ENCODE measurements at places on chromosomes 7 and 10.

- peak; percentile 44 for DNase-seq
Observed at GRCh38 chr10:132469197-132469884, 68.2 kb upstream of the INPP5A start.

DNA sequence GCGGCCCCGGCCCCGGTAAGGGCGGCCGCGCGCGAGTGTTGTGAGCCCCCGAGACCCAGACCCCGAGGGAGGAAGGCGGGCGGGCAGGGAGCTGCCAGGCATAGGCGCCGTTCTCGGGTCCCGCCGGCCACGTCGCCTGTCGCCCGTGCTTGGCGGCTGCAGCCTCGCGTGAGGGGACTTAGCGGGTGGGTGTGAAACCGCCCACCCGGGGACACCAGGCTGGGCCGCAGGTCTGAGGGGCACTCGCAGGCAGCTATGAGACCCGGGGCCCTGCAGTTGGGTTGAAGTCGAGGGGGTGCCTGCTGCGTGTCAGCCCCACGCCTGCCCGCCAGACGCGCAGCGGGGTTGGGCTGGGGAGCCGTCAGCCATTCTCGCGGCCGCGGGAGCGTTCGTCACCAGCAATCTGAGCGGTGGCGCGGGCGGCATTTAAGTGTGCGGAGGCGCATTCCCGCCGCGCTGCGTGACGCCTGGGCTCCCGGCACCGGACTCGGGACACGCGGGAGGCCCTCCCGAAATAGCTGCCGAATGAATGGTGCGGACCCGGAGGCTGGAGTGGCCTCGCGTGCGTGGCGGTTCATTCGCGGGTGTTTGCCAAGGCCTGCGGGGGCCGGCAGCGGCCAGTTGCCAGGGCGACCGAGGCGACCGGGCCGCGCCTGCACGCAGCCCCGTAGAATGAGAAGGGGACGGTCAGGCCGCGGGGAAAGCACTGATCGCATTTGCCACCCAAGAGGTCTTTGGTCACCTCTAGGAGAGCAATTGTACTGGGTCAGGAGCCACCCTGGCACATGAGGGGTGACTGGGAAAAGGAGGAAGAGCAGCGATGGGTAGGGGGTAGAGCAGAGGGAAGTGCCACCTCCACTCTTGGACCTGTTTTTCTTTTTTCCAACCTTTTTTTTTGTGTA lies 750 bp downstream of the ZNF398 start:
- DNase-seq = peak; percentile 42

DNA sequence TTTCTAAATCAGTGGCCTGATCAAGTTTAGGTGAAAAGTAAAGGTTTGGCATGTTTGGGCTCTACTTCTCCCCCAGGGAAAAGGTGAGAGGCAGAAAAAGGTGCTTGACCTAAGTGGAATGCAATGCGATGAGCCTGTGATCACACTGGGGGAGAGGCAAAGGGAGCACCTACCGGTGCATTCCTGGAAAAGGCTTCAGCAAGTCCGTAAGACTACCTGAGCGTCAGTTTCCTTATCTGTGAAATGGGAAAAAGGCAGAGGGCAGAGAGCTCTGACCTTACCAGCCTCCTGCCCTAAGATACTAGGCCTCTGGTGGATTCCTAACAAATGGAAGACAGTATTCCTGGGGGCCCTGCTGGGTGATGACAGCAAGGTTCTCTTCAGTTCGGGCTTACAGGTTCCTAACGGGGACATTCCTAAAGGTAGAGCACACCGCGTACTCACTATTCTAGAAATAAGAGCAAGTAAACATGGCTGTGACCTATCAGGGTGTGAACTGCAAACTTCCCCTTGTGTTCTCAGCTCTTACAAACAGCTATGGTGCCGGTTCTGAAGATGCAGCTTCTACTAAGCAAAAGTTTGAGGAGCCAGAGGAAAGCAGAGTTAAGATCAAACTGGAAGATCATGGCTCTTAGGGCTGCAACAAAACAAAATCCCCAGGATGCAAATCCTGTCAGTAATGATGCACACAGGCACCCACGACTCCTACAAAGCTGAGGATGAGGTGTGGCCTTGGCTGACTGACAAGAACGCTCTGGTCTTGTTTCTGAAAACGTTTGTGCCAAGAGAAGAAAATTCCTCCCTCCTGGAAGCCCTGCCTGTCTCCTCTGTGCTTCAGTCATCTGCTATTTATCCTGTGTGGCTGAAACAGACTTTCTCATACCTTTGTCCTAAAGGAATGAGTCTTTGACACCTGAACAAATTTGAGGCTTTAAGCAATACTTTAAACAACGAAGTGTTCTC lies 13.3 kb upstream of the ACSL5 start:
- no peak for DNase-seq

DNA sequence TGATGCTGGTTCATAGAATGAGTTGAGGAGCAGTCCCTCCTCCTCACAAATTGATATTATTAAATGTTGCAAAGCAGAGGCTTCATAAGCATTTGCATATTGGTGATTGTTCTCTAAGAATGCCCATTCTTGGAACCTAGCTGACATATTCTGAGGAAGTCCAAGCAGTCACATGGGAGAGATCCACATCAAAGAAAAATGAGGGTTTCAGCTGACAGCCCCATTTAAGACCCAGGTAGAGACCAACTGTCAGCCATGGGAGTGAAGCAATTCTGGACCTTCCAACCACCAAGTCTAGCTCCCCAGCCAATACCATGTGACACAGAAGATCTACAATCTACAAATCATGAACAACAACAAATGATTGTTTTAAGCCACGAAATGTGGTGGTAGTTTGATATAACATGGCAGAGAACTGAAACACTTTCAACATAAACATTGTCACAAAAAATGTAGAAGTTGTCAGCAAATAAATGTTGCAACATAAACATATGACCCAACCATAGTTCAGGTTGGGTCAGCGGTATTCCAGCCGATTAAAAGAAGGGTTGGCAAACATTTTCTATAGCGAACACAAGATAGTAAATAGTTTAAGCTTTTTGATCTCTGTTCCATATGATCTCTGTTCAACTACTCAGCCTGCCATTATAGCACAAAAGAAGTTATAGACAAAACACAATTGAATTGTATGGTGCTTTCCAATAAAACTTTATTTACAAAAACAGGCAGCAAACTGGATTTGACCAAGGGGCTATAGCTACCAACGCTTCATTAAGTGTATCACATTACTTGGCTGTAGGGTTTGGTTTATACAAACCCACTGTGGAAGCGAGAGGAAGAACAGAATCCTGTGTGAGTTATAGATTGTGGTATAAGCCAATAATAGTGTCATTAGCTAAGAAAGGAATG lies 41.4 kb upstream of the MPP7 start:
- DNase-seq = no peak

GRCh38 chr10:133061296-133062038 lies 26.3 kb upstream of the ADGRA1 start:
- DNase-seq = no peak

- no peak for DNase-seq
Observed at GRCh38 chr7:140694592-140694991, 1.9 kb upstream of the NDUFB2 start.

GRCh38 chr10:31262672-31263071 lies 56.3 kb upstream of the ZEB1 start:
- no peak for DNase-seq

- DNase-seq = no peak
Observed at GRCh38 chr7:86760236-86760635, 116.5 kb downstream of the GRM3 start.

- DNase-seq = no peak
Observed at GRCh38 chr7:159078911-159079270, 65.8 kb downstream of the VIPR2 start.

GRCh38 chr7:2523461-2523936 lies 3.9 kb downstream of the LFNG start:
- peak; percentile 48 for DNase-seq

- no peak for DNase-seq
Observed at GRCh38 chr10:70197235-70197945, 27.1 kb upstream of the SAR1A start.

GRCh38 chr7:77727936-77728701 lies 31.9 kb downstream of the RSBN1L start:
- DNase-seq = no peak

DNA sequence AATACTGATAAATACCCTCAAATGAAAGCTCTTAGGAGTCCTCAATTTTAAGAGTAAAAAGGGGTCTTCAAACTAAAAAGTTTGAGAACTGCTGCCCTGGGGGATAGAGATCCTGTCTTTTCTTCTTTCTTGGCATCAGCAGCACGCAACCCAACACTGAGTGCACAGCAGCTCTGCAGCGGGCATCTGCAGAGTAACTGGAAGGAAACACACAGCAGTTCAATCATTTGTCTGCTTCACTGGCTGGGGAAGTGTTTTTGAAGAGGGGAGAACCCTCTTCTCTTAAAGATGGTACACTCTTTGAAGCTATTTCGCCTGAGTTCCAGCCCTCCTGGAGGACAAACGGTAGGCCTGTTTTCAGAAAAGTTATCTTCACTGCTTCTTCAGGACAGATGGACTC lies 193.6 kb downstream of the FGFR2 start:
- DNase-seq = no peak

DNA sequence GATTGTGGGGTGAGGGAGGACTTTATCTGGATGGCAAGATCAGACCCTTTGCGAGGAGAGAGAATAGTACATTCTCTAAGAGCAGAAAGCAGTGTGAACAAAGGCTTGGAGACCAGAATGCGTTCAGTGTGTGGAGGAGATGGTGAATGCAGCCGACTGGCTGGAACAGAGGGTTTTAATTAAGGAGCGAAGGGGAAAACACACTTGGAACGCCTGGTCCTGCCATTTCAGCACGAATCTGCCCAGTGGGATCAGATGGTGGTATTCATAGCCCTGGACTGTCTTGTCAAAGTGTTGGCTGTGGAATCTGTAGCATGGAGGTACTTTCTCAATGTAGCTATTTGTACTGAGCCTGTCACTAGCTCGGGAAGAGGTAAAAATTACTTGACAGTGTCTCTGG lies 260.9 kb downstream of the SLC25A13 start:
- no peak for DNase-seq

DNA sequence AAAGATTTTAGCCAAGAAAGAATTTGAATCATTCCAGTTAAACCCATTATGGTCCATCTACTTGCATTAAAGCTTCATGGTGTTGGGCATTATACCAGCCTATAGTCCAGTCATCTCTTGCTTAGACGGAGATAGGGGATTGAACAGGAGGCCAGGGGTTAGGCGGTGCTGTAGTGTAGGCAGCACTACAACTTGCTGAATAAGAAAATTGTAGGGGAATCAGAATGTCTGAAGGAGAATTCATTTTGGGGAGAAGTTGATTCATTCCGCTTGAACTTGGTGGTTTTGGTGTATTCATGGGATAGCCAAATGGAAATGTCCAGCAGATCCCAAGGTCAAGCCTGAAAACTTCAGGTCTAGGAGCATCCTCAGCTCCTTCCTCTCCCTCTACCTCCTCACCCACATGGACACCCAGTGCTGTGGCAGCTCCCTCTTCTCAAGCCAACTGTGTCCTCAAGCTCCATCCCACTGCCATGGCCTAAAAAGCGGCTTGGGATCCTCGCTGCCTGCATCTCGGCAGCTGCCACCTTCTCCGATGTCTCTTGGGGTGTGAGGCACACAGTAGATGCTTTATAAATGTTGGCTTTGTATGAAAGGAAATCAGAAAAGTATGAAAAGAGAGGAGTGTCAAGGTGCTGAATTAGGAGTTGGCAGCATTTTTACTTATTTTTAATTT lies 63.6 kb upstream of the MNX1 start:
- no peak for DNase-seq
